ENCODE measurements at places on chromosomes 3 and 15.
A peak's percentile ranks its signal among the peaks of the same experiment; 100 is the strongest.

GRCh38 chr3:8837162-8837561, 67.7 kb upstream of the OXTR start:
- DNase-seq = no peak

DNA sequence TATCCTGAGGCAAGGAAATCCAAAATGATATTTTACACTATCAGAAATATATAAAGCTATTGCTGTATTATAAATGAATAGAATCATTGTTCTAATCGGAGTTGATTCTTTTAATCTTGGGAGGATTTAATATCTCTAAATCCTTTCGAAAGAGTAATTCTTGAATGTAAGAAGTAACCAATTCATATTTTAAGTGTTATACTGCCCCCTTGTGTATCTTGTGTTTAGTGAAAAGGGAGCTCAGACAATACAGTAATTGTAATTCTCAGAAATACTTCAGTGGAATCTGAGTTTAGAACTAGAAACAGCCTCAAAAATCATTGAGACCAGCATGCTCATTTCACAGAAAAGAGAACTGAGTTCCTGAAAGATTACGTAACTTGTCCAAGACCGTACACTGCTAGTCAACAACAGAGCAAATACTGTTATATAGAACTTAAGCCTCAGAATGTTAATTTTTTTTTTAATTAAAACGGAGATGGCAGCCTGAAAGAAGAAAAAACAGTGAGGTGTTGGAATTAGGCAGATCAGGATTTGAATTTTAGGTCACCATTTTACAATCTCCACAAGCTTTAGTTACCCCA, 42.9 kb downstream of the PLCH1 start:
- peak; percentile 8 for DNase-seq

DNA sequence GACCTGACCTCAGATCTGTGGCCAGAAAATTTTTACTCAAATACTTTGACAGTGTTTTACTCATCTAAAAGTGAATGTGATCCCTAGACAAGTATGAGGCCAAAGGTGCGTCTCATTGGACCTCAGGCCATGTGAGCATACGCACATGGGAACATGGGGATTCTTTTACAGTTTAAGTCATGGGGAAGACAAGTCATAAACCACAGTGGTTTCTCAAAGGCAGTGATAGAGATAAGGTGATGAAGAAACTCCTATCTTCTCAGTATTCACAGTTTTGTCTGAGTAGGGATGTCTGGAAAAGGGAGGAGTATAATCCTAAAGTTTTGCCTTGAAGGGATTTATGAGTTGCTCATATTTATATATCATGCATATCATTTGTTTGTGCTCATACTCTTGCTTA, 173.8 kb downstream of the FNDC3B start:
- DNase-seq = peak; percentile 17

DNA sequence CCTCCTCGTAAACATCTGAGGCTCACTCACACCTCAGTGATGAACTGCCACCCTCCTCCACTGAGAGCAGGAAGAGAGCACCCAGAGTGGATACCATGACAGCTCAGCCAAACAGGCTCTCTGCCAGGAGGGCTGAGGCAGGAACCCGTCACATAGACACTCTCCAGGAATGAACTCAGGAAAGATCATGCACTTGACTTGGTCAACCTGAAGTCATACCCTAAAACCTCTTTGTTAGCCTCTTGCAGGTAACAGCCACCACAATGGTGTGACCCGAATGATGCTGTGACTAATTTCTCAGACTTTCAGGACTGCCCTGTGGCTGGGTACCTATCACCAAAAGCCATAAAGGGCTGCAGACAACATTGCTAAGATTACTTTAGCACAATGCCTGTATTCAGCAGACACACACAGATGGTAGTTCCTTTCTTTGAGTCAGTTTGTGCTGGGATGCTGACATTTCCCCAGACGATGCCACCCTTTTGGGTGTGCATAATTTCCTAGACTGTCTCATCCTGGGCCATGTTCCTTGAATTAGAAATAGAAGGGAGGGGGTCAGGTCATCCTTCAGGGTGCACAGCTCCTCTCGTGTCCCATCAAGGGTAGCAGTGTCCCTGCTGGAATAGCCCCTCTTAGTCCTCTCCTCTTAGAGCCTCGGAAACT, 30.3 kb downstream of the CX3CR1 start:
- no peak for DNase-seq

DNA sequence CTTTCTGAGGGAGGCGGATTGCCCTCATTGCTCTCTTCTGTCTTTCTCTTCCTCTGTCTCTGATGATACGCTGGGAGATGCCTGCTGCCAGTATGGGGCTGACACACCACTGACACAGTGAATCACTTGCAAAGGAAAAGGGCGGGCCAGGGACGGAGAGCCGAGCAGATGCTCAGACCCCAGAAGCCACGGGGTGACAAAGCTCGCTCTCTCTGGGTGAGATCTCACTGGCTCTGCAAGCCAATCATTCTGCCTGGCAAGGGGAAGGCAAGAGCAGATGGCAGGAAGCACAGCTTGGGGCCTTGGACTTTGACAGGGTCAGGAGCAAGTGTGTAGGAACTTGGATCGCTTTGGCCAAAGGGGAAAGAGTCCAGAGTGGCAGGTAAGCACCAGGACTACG, 198.7 kb downstream of the NTRK3 start:
- DNase-seq = no peak

DNA sequence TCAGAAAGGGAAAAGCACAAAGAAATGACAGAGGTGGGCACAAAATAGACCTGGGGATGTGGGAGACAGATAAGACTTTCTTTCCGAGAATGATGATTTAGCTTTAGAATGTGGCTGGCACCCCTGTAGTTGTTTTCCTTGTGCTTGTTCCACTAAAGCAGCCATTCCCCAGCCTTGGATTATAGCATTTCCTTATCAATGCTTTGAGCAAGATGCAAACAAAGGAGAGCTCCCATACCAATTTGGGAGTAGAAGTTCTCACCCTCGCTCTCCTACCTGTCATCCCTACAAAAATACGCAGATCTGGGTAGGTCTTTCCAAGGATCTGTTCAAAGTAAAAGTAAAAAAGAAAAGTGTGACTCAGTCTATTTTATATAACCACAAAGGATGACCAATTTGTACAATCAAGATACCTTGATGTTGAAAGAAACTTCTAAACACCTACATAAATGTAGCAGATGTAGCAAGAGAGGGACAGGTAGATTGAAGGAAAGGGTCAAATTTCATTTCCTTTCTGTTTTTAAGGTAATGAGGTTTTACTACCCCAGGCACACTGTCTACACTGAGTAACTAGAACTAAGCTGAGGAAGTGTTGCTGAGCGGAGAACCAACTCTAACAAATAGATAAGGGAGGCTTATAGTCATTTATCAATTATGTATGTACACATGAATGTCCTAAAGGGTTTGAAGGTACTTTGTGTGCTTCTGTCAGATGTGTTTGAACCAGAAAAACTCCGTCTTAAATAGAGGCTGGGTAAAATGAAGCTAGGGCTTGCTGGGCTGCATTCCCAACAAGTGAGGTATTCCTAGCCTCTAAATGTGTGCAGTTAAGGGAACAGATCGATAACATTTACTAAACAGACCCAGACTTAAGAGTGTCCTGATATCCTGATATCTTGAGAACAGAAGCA, 91.1 kb upstream of the LRRN1 start:
- no peak for DNase-seq

DNA sequence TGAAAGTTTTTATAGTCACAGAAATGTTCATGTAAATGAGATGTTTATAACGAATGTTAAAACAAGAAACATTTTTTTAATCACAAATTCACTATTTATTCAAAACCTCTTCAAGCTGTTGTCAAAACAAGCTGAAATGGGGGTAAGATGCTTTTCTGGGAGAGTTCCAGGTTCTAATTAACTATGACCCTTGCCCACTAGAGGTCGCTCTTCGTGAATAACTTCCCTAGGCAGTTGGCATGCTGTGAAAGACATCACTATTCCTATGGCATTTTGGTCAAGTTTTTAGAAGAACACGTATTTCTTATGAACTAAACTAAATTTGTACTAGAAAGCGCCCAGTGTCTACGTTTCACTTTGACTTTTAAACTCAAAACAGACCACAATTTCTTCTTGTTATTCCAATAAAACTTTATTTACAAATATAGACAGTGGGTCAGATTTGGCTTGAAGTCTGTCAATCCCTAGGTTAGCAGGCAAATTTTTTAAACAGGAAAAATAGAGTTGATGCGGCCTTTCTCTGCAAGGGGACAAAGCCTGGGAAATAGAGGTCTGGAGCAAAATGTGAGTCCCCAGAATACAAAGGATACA, 62.8 kb upstream of the CMTM8 start:
- DNase-seq = peak; percentile 67

- no peak for DNase-seq
Measured at GRCh38 chr3:100043271-100043670, 71.0 kb downstream of the FILIP1L start.

- DNase-seq = no peak
Measured at GRCh38 chr15:48798319-48798718, 12.6 kb downstream of the CEP152 start.

GRCh38 chr3:10205451-10206165, 40.9 kb downstream of the IRAK2 start:
- DNase-seq = no peak

GRCh38 chr3:194906970-194907629, 221.4 kb downstream of the FAM43A start:
- no peak for DNase-seq

DNA sequence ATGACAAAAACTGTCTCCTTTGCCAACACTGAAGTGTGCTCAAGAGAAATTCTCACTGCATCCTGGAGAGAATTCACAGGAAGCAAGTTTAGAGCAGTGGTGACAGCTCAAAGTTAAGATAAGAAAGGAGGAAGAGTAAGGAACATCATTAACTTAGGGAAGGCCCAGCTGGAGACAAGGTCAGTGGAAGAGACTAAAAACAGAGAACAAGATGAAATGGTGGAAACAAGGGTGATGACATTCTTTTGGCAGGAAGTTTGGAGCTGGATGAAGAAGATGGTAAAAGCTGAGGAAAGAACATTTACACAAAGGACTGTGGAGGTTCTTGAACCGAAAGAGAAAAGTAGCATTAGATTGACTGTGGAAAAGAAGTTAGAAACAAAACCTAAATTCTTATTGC, 6.7 kb upstream of the SUCLG2 start:
- no peak for DNase-seq

DNA sequence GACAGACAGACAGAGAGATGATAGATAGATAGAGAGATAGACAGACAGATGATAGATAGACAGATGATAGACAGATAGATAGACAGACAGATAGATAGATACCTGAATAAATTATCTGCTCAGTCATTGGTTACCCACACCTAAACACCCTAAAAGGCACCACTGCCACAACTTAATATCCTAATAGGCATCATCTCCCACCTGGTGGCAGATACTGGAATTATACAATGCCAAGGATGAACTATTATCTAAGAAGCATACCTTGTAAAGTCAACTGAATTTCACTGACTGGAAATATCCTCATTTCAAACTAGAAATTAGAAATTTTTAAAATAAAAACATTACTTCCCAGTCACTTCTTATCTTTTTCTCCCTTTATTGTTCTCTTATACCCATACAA, 19.4 kb upstream of the ATP8B4 start:
- DNase-seq = no peak

GRCh38 chr3:67635257-67635656, 19.2 kb downstream of the SUCLG2 start:
- DNase-seq = no peak

DNA sequence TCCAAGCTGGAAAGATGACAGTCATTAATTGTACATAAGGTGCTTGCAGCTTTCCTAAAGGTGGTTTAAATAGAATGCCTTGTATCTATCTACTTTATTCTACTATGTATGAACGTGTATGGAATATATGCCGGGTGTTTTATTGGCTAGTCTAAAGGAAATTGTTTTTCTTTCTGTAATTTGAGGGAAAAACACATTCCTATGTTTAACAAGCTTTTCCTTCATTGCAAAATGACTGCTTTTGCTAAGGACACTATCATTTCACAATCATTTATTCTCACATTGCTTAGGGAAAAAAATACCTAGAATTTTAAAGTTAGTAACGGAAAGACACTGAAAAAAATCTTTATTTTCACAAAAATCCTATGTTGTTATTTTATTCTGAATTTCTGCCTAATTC, 141.7 kb downstream of the WDR76 start:
- no peak for DNase-seq

DNA sequence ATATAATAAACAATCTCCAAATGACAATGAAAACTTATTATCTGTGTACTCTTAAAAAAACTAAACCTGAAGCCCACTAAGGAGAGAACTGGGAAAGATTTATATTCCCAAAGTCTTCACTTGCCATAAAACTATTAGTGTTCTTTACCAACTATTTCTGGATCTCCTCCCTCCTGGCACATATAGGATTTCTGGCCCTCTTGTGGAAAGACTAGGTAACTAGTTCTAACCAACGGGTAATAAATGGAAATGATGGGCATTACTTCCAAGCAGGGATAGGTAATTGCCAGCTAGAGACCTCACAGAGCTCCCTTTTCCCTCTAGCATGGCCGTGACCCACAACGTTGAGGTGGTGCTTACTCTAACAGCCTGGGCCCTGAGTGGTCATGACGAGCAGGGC, 110.1 kb downstream of the DNAH12 start:
- DNase-seq = no peak

- DNase-seq = no peak
Measured at GRCh38 chr15:58840048-58840447, 68.9 kb downstream of the MINDY2 start.

DNA sequence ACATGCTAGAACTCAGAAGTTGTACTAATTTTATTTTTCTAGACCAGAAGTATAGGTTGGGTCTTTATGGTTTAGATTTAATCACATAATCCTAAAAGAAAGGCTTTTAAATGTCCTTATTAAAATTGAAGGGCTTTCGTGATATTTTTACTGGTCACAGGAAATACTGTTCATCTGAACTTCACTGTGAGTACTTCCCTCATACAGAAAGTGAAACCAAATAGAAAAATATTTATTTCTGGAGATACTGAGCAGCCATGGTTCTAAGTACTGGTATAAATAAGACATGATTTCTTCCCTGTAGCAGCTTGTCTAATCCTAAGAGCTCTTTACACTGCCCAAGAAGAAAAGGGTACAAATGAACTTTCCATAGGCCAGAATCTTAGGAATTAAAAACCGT, 2.0 kb downstream of the SNRK start:
- DNase-seq = no peak

GRCh38 chr3:33215739-33216138, 2.9 kb downstream of the SUSD5 start:
- no peak for DNase-seq

GRCh38 chr3:164852866-164853265, 225.4 kb downstream of the SI start:
- no peak for DNase-seq

All from stimulated activated CD4-positive, alpha-beta T cell treated with anti-CD3 and anti-CD28 coated beads, Interleukin-12 subunit alpha, Interleukin-12 subunit beta, amount 100 ng/mL, for 48 hours (primary cell).